Activated CD4-positive, alpha-beta T cell treated with anti-CD3 and anti-CD28 coated beads, Interleukin-2, amount 10 ng/mL, durations not matched to agents 24 days and 14 days (primary cell): ENCODE measurements at places on chromosomes 4 and X.

- H3K4me1 ChIP-seq = peaks cover 20% of the 10 kb centered on the region
- H3K27me3 ChIP-seq = no peaks in the 10 kb centered on the region
- DNase-seq = no peak
Observed at GRCh38 chr4:37653601-37654000, 32.6 kb downstream of the RELL1 start.

DNA sequence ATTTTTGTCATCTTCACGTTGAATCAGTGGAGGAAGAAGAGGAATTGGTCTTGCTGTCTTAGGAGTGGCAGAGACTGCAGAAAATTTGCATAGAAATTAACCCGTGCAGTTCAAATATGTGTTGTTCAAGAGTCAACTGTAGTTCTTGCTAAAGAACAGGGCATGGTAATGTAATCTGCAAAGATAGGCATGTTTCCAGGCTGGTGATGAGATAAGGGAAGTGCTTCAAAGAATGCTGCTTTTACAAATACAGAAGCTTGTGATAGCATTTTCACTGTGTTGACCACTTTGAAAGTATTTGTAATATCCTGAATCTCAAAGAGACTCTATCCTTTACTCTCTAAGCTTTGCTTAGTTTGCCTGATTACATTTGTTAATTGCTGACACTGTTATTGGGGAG lies 60.1 kb downstream of the PRRG1 start:
- no peak overlapping the region for H3K4me3 ChIP-seq
- H3K36me3 ChIP-seq = no peaks in the 10 kb centered on the region
- H3K4me1 ChIP-seq = no peaks in the 10 kb centered on the region
- H3K27me3 ChIP-seq = no peaks in the 10 kb centered on the region
- no peak overlapping the region for H3K27ac ChIP-seq

GRCh38 chrX:11419102-11419501 lies 125.9 kb downstream of the AMELX start:
- no peaks in the 10 kb centered on the region for H3K27me3 ChIP-seq
- no peaks in the 10 kb centered on the region for H3K36me3 ChIP-seq
- DNase-seq = no peak
- H3K4me3 ChIP-seq = no peak overlapping the region

DNA sequence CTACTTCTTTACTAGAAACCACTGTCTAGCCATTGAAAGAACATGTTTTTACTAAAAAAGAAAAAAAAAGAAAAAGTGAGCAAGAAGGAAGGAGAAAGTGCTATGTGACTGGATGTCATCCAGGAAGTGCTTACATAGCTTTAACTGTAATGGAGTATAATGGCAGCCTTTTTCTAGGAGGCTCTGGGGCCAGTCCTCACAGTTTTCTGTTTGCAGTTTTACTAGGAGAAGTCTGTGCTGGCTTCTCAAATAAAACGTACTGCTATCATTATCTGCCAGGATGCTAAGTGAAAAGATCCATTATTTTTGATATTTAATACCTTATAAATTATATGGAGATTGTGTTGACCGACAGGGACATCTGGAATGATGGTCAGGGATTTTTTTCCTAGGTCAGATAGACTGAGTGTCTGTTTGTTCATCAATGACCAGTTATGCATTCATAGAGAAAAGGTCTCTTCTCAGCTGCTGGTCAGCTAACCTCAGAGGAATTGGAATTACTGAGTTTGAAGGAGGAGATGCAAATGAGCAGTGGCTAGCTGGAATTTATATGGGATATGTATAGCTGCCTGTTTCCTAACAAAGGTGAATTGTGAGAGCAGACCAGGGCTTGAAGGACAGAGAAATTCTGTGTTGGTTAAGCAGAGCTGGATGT lies 21.7 kb downstream of the LPAR4 start:
- no peaks in the 10 kb centered on the region for H3K27me3 ChIP-seq
- H3K27ac ChIP-seq = no peak overlapping the region
- H3K4me1 ChIP-seq = no peaks in the 10 kb centered on the region
- no peak overlapping the region for H3K4me3 ChIP-seq
- no peaks in the 10 kb centered on the region for H3K36me3 ChIP-seq

GRCh38 chr4:104492183-104492771 lies 2.4 kb downstream of the CXXC4 start:
- no peak for DNase-seq
- no peak overlapping the region for H3K27ac ChIP-seq
- H3K36me3 ChIP-seq = no peaks in the 10 kb centered on the region
- peaks cover 17% of the 10 kb centered on the region for H3K4me1 ChIP-seq

DNA sequence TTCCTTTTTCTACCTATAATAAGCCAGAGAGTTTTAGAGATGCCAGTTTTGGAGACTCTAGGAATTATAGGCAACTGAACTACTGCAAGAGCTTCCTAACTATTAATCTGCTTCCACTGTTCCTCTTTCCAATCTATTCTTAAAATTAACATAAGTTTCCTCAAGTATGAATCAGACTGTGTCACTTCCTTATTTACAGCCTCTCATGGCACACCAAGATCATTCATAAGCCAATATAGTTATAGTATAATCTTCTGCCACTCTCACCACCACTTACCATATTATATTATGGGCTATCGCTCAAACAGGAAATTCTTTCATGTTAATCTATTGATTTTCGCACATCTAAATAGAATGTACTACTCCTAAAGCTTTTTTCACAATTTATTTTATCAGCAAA lies 383.5 kb downstream of the STPG2 start:
- no peak overlapping the region for H3K4me3 ChIP-seq
- no peaks in the 10 kb centered on the region for H3K36me3 ChIP-seq
- no peaks in the 10 kb centered on the region for H3K4me1 ChIP-seq
- H3K27ac ChIP-seq = no peak overlapping the region
- no peak for DNase-seq
- H3K27me3 ChIP-seq = no peaks in the 10 kb centered on the region
